ENCODE measurements at places on chromosomes 2 and 18.
A peak's percentile ranks its signal among the peaks of the same experiment; 100 is the strongest.

DNA sequence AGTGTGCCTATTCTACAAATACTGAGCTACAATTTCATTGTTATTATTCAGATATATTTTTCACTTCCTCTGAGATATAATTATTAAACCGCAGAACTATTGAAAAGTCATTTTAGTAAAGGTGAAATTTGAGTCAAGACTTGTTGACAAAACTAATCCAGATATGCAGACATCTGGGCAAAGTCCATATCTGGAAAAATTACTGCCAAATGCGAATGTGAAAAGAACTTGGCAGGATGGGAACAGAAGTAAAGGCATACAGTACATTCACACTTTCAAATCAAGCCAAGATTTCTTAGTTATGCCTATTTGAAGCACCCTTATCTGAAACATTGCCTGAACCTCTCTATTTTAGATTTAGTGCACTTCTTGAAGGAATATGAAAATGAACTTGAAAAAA is 923.6 kb downstream of the CCDC85A start:
- no peak for DNase-seq

DNA sequence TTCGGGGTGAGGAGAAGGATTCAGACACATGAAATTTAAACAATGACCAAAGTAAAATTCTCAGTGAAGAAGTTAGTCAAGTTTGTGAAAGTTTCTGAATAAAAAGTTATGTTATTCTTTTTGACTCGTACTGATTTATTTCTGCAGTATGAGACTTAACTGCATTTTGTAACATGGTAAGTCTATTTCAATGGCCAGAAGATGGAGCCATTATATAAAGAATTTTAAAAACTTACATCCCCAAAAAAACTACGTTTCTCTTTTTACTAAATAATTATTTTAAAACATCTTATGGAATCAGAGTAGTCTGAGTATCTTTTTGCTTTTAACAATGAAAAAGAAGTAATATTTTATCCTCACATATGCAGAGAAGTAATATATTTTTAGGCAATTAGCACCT is 51.4 kb upstream of the SCN1A start:
- DNase-seq, result no peak

DNA sequence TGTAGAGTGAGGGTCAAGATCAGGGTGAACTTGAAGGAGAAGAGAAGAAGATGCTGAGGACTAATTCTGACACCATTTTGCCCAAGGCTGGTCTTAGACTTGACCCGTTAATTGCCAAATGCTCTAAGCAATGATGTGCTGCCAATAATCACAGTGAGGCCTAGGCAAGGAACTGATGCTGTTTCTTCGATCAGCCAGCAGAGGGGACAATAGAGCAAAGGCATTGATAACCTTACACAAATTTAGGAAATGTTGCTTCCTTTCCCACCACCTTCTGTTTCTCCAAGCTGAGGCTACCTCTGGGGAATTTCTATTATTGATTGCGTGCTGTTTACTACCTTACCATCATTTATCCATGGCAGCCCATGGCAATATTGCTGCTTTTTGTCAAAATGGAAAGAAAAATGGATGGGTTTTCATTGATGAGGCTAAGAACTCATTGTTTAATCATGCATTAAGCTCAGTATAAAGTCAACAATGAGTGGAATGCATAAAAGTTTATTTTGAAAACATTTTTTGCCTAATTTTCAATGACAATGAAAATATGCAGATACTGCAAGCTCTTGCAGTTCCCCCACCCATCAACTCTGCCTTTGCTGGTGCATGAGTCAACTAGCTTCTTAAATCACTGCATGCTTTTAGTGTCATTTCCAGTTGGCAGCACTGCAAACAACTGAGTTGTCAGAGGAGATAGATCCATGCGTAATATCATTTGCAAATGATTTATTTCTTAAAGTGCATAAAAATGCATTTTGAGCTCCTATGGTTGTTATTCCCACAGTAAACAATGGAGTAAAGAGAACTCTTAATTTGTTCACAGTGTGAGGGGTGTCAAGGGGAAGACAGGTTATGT is 116.4 kb upstream of the NYAP2 start:
- no peak for DNase-seq

DNA sequence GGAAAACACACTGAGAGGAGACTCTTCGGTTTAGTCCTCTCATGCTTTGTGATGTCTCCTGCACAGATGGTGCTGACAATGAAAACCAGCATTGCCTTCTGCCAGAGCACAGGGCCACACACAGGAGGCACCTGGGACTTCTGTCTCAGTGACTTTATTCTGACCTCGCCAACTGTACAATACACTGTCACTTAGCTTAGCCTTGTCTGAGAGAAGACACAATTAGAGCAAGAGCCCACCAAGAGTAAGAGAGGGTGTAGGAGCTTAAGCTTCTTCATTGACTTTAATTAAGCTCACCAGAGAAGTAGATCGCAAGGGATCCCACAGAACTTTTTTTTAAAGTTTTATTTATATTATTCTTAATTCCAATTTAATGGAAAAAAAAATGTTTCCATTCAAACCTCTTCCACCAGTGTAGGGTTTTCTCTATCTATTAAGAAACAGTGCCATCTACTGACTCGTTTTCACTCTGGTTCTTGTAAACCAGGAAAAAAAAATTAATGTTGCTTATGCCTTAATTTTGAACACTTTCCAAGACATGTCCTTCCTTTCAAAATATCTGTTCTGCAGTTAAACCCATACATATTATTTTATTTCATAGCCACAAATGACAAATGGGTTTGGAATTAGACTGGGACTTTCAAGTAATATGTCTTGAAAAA is 42.4 kb upstream of the DDX18 start:
- DNase-seq, result peak; percentile 33

GRCh38 chr2:4553241-4553640 is 849.9 kb downstream of the DCDC2C start:
- no peak for DNase-seq

DNA sequence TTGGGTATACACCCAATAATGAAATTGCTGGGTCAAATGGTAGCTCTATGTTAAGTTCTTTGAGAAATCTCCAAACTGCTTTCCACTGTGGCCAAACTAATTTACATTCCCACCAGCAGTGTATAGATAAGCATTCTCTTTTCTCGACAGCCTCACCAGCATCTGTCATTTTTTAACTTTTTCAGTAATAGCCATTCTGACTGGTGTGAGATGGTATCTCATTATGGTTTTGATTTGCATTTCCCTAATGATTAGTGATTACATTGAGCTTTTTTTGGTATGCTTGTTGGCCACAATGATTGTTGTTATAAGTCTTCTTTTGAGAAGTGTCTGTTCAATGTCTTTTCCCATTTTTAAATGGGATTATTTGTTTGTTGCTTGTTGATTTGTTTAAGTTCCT is 50.4 kb upstream of the EPAS1 start:
- DNase-seq, result no peak

DNA sequence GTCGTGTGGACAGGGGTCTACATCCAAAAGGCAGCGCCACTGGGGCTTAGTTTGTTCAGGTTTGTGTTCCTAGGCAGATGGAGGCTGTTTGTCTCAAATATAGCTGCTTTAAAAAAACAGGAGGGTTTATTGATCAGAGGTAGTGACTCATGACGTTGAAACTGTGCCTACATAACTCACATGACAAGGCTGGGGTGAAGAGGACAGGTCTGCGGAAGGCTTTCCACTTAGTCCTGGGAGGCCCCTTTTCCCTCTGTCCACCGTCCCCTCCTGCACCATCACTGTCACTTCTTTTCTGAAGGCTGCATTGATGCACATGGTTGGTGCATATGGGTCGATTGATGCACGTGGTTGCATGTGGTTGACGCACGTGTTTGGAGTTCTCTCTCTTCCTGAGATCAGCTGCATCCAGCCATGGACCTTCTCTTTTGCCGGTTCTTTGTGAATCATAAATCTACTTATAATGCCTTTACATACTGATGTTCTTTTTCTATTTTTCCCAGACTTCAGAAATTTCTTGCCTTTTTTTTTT is 10.9 kb downstream of the SH3RF3 start:
- DNase-seq, result no peak

GRCh38 chr2:180562378-180562777 is 418.0 kb upstream of the UBE2E3 start:
- no peak for DNase-seq

Data from hematopoietic multipotent progenitor cell (in vitro differentiated cells).